ENCODE measurements at places on chromosomes 1 and 21.

- DNase-seq, result no peak
Measured at GRCh38 chr1:150164779-150165178, 15.1 kb downstream of the PLEKHO1 start.

GRCh38 chr1:35449334-35450008 is 107.7 kb downstream of the KIAA0319L start:
- no peak for DNase-seq

DNA sequence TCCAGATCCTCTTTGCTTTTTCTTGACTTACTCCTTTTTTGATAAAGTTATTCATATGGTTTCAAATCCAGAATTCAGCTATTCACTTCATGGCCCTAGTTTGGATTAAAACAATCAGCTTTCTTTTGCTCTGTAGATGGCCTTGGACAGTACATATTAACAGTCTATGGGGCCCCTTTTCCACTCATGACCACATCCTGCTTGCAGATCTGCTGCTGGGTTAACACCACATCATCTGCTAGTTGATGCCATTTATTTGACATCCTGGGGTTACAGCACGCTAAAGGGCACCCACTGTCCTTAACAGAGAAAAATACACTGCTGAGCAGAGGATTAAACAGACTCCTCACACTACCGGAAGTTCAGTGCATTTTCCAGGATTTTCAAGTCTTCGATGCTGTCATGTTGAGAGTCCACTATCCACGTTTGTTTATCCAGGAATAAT is 941 bp upstream of the IFI16 start:
- DNase-seq, result no peak

GRCh38 chr1:157852476-157852875 is 10.9 kb upstream of the CD5L start:
- no peak for DNase-seq

GRCh38 chr1:194281376-194281775 is 1095.0 kb upstream of the B3GALT2 start:
- no peak for DNase-seq

DNA sequence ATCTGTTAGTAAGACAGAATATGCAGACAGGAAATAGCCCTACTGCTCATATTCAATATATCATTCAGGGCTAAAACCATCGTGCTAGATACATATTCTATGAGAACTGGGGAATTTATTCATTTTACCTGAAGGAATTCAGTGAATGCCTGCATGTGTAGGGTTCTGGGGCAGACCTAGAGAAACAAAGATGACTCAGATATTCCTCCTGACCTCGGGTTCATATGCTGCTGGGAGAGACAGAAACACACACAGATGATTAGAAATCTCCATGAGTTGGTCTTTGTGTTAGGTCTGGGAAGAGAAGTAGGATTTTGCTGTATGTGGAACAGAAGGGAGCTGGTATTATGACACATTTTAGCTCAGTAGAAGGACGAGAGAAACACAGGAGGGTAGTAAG is 176.5 kb upstream of the ST6GALNAC5 start:
- DNase-seq, result no peak

- DNase-seq, result no peak
Measured at GRCh38 chr21:33975548-33976081, 60.0 kb upstream of the ATP5PO start.

DNA sequence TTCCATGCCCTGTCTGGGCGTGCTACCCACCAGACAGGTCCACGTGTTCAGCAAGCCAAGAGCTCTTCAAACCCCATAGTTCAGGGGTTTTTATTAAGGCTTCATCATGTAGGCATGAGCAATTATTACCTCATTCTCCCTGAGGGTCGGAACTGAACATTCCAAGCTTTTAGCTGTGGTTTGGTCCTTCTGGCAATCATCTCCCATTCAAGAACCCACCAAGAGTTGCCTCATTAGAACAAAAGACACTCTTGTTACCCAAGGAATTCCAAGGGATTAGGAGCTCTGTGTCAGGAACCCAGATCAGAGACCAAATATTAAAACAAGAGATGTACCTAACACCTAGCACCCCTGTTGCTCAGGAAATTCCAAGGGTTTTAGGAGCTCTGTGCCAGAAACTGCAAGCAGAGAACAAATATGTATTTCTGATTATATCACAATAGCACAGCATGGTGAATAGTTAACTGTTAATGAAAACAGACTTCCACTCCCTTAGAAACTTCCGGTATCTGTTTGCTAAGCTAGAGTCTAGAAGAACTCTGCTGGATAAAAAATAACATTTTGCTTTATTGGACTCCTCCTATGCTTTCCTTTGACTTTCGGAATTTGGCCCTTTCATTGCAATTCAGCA is 201.2 kb upstream of the L1TD1 start:
- DNase-seq, result no peak

GRCh38 chr1:97806996-97807520 is 113.8 kb downstream of the DPYD start:
- DNase-seq, result no peak

DNA sequence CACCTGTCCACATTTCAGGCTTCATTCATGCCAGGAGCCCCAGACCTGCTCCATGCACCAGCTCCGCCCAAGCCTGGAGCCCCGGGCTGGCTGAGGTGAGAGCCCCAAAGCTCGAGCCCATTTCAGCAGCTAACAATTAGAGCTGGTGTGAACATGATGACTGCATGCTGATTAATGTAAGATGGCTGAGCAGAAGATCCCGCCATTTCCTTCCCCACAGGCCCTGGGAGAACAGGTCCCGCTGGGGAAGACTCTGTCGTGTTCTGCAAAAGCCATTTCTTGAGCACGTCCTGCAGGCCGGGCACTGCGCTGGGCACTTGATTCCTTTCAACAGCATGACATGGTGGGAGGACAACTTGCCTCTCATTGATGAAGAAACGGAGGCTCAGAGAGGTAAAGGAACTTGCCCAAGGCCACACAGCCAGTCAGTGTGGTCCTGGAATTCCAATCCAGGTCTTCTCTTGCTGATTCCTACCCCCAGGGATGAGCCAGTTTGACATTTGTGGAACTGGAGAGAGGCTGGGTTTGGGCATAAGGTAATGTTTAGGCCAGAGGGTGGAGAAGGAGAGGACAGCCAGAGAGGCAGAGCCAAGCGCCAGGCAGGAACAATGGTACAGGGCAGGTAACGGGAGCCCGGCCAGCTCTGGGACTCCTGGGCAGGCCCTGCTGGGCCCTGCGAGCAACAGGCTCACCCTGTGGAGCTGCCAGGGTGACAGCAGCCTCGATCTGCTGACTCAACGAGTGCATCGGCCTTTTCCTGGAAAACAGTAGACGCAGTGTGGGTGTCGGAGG is 28.1 kb upstream of the EPHA2 start:
- no peak for DNase-seq

DNA sequence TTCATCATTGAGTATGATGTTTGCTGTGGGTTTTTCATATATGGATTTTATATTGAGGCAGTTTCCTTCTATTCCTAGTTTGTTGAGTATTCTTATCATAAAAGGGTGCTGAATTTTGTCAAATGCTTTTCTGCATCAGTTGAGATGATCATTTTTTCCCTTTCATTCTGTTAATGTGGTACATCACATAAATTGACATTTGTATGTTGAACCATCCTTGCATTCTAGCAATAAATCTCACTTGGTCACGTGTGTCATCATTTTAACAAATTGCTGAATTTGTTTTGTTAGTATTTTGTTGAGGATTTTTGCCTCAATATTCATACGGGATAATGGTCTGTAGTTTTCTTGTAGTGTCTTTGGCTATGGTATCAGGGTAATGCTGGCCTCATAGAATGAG is 19.9 kb downstream of the TTC34 start:
- no peak for DNase-seq

DNA sequence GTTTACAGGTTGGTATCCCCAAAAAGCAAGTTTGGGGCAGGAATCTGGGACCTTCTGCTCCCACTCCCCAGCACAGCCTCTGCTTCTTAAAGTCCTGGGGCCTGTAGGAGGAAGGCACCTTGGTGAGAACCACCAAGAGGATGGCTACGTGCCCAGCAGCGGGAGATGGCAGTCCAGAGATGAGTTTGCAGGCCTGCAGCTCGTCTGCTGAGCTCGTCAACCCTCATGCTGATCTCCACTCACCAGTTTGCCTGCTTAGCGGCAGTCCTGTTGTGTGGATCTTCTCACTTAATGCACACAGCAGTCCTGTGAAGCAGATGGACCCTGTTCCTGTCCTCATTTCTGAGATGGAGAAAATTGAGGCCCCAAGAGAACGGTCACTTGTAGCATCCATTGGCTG is 160.5 kb downstream of the DYRK1A start:
- DNase-seq, result no peak

DNA sequence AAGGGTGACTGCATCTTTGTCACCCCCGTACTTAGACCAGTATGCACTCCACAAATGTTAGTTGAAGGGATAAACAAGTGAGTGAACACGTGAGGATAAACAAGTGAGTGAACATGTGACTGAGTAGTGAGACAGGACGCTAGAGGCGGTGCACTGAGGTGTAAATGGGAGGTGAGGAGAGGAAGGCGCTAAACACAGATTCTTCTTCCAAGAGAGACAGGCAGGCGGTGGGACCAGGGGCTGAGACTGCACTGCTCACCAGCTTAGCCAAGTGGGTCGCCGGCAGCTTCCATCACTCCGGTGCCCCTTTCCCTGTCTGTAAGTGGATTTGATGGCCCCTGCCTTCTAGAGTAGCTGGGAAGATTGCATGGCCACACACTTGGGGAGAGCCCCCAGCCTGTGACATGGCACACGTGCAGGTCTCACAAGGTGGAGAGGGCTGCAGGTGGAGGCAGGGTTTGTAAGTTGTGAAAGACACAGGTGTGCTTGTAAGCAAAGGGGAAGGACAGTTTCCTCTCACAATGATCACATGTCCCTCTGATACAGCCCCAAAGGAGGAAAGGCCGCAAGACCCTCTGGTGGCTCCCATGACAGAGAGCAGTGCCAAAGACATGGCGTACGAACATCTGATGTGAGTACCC is 47.5 kb upstream of the EFHD2 start:
- no peak for DNase-seq

DNA sequence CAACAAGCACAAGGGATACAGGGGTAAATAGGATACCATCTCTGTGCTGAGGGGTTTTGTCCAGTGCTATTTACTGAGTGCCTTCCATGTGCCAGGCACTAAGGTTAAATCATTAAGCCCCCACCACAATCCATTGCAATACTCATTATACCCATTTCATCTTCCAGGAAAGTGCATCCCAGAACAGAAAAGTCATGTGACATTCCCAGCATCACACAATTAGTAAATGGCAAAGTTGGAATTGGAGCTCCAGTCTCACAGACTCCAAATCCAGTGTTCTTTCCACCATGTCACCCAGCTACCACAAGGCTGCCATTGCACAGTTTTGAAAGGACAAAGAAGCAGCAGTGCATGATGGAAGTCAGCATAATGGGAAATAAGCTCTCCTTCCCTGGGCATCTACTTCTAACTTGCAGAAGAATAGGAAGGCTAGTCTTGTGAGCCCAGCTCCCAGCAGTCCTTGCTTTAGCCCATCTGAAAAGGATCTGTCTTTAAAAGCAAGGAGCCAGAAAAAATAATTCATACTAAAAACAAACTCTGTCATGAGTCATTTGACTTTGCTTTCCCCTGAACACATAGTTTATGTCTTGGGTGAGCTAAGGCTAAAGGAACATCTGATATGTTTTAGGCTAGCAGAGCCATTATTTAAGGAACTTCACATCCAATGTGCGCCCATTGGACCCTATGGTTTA is 111.4 kb upstream of the HOOK1 start:
- no peak for DNase-seq

DNA sequence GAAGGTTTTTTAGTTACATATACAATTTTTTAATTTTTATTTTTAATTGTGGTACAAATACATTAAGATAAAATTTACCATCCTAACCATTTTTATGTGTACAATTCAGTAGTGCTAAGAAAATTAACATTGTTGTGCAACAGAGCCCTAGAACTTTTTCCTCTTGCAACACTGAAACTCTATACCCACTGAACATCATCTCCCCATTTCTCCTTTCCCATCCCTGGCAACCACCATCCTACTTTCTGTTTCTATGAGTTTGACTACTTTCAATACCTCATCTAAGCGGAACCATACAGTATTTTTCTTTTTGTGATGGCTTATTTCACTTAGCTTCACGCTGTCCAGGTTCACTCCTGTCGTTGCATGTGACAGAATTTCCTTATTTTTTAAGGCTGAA is 54.1 kb downstream of the PALMD start:
- DNase-seq, result no peak

GRCh38 chr1:203492082-203492747 is 1.7 kb upstream of the OPTC start:
- no peak for DNase-seq

GRCh38 chr1:27772036-27772931 is 735 bp upstream of the STX12 start:
- DNase-seq, result no peak

- no peak for DNase-seq
Measured at GRCh38 chr1:62084310-62084890, 110.2 kb upstream of the L1TD1 start.
